ENCODE measurements at places on chromosomes 6 and 20.
A peak's percentile ranks its signal among the peaks of the same experiment; 100 is the strongest.

GRCh38 chr6:40587240-40588069 lies at the start of gene LRFN2:
TSS of gene LRFN2 (minus strand) at chr6:40587364.
- peak; percentile 91 for DNase-seq

DNA sequence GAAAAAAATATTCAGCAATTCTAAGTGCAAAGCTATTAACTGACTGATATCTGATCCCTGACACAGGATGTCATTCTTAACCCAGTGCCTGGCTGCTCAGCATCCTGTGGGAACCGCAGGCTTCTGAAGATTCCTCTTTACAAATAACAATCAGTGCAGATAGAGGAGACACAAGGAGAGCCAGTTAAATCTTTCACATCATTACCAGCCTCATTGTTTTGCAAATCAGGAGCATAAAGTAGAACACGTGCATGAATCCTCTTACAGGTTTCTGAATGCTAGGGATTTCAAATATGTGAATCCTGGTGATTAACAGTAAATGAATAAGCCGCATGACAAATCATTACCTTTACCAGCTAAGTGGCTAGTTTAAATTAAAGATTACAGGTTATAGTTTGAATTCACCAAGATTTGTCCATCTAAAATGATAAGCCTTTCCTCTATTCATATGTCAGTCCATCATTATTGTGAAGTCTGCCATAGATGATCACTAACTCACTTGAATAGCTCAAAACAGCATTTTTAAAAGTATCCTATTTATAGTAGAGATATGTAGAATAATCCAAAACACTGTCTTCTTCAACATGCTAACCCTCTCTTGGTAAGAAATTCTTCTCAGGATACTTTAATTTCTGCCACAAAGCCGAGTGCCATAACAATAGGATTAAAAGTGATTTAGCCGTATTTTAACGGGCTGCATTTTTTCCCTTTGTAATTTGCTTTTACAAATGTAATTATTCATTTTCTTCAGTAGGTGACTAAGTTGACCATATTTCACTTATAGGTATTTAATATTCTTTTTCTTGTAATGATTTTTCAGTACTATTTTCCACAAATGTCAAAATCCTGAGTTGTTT lies 367.3 kb upstream of the EPHA7 start:
- peak; percentile 18 for DNase-seq

GRCh38 chr6:148811459-148811858 lies 64.6 kb downstream of the UST start:
- DNase-seq, result peak; percentile 46

DNA sequence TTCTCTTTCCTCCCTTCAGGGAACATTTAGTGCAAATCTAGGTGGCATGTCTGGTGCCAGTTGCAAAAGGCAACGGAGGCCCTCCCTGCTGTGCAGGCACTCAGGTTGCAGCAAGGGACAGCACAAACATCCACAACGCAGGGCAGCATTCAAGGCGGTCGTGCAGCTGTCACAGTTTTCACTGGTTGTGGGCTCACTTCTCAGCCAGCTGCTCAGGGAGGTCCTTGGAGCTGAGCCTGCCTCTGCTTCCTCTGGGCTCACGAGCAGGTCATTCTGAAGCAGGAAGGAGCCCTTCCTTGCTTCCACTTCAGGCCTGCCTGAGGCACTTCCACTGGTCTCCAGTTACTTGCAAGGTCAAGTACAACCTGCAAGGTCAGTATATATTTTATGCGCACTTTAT lies 3.8 kb upstream of the NPEPL1 start:
- DNase-seq, result no peak

DNA sequence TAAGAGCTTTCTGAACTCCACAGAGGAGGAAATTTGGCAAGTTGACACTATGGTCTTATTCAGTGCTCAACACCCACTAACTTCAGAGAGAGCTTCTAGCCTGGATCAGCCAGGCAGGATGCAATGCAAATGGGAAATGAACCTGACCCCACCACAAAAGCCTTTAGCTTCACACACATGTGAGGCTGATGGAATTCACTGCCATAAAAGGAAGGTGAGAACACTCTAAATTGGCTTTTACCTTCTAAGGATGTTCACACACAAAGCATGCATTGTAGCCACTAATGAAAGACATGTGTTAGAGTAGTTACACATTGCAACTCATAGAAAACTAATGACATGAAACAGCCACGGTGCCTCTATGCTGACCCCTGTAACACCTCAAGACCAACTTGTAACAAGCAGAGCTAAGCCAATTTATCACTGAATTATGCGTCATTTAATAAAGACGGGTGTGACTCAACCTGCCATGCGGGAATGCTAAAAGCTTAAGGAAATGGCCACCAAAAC lies 262.1 kb downstream of the HACE1 start:
- no peak for DNase-seq

- DNase-seq, result no peak
Observed at GRCh38 chr6:47147175-47147727, 105.1 kb upstream of the ADGRF1 start.

DNA sequence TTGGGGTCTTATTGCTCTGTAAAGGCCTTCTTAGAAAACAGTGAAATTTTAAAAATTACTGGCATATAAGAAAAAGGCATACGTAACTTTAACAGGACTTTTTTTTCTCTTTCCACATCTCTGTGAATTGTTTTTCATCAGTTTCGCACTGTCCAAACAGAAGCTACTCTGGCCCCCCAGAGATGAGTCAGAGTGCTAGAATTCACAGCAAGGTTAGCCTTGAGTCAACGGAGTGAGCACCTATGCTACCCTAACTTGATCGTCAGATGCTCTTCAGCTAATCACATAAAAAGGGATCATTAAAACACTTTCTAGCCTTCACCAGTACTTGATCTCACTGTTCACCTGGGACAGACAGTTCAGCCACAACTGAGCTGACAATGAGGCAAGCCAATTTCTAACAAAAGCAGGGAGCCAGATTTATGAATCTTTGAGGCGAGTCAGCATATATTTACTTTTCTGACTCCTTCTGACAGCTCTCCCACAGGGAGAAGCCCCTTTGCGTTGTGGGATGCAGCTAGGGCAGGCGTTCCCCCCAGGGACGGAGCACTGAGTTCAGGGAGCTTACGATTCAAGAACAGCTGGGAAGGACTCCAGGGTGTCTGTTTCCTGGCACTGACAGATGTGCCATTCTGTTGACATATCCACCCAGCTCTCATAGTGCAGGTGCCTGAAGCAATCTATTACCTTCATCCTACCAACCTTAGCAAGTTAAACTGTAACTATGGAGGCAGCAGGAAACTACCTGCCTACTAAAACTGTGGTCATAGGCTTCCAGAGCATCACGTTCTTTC lies 46.4 kb upstream of the SPDEF start:
- peak; percentile 71 for DNase-seq

DNA sequence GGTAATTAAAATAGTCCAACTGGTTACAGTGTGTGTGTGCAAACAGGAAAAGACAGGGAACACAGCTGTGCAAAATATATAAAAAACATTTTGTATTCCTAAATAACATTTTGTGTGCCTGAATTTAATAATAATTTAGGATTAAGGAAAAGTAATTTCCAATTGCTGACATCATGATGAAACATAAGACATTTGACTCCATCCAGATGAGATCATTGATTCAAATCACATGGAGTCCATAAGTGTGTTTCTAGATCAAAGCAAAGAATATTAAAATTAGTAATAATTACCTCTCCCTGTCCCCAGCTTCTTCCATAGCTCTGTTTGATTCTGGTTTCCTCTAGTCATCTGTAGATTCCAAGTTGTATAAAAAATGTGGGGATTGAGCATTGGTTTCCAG lies 64.6 kb upstream of the BTN3A2 start:
- DNase-seq, result no peak

DNA sequence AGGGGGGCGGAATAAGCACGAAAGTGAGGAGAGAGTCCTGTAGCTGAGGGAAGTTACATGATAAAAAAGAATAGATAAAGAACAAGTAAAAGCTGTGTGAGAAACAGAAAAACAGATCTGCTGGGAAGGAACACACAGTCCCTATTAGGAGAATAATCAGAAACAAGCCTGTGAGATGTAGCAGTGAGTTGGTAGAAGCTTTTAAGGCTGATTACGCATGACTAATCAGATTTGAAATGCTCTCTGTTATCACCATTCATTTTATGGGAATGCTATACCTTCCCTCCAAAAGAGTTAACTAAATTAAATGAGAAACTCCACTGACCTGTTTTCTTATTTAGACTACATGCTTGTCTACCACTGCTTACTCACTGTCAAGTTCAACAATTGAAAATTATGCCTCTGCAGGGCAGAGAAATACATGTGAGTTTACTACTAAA lies 15.8 kb downstream of the REPS1 start:
- no peak for DNase-seq

Data from D341Med (cell line).